ENCODE measurements at places on chromosomes 12 and 14.

GRCh38 chr12:613996-614395 is 49.2 kb downstream of the NINJ2 start:
- DNase-seq: no peak

GRCh38 chr12:1551496-1551895 is 42.9 kb downstream of the FBXL14 start:
- no peak for DNase-seq

- no peak for DNase-seq
These were observed 64.3 kb downstream of the PPP2R5C start for GRCh38 chr14:101825797-101826196.

DNA sequence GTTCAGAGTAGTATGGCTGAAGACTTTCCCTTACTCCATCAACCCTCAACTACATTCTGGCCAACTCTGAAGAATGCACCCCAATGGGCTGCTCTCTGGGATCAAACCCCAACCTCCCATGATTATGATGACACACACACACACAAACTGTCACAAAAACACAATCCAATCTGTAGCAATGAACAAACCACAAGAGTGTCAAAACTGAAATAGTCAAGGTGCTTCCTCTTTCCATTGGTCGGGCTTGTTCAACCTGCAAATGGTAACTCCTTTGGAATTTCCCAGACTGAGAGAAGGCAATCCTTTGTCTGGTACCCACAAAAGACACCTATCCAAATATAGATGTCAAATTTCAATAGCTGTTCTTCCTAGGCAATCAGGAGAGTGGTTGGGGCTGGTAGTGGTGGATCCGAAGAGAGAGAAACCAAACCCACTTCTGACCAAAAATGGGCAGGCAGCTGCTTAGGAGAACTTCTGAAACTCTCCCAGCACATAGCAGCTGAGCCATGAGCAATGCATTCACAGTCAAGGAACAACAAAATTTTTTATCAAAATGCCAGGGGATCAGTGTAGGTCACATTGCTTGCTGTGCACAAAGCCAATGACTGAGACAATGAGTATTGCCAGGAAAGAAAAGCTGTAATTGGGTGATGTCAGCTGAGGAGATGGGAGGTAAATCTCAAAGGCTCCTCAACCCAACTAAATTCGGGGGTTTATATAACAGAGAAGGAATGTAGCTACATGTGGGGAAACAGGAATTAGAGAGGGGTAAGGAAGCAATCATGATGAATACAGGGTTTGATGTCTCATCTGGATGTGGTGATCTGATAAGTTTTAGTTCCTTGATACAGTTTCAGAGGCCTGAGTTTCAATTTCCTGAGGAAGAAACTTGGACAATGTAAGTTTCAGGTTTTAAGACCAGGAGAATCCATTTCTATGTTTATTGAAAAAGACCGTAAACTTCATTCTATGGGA is 191.4 kb downstream of the KITLG start:
- no peak for DNase-seq

- no peak for DNase-seq
These were observed 361.9 kb upstream of the TMTC1 start for GRCh38 chr12:30145684-30146032.

- DNase-seq: no peak
These were observed 118.3 kb downstream of the DAAM1 start for GRCh38 chr14:59306775-59307174.

DNA sequence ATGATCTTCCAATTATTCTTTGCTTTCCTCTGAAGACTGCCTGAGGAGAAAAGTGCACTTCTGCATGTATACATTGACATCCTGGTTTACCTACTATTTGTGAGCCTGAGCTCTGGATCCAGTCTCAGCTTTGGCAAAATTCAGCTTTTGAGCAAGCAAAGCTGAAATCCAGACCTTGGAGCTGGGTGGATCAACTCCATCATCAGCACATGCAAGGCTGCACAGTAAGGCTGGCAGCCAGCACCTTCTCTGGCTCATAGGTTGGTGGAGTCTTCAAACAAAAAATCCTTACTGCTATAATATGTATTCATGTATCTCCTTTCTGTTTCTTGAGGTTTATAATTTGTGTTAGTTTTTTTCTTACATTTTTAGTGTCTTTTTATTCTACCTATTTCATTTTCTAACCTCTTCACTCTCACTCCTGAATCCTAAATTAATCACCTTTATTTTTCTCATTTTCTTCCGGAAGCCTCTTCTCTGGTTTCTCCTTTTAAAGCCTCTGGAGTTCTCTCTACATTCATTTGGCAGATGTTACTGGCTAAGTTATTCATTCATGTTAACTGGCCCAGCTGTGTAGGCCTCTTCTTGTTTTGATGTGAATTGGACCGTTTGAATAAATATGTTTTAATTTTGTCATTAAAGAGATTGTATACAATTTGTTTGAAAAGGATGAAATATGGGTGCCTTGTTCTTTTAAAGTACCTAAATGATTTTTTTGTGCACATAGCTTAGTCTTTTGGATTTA is 224.8 kb downstream of the DACT1 start:
- DNase-seq: no peak

DNA sequence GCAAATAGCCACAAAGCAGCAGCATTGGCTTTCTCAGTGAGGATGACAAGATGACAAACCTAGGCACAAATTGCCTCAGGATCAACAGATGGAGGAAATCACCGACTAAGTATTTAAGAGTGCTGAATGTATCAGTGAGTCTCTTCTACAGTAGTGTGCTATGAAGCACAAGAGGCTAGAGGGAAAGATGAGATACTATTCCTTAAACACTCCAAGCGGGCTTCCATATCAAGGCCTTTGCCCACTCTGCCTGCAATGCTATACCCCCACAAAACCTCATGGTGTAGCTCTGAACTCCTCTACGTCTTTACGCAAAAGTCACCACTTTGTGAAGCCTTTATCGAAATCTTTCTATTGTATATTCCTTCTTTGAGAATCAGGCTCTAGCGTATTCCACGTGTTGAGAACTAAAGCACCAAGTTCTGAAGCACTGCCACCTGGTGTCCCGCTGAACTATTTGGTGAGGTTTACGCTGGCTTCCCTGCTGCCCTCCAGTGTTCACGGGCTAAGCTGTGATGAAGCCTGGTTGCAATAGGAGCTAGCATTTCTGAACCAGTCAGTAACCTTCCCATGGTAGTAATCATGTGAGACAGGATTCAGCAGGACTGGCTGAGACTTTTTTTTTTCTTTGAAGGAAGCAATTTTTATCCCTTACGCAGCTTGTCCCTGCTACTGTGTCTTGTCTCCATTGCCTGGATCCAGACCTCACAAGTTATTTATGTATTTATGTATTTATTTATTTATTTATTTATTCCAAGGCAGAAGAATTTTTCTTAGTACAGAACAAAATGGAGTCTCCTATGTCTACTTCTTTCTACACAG is 426.5 kb upstream of the OR4E1 start:
- DNase-seq: no peak

DNA sequence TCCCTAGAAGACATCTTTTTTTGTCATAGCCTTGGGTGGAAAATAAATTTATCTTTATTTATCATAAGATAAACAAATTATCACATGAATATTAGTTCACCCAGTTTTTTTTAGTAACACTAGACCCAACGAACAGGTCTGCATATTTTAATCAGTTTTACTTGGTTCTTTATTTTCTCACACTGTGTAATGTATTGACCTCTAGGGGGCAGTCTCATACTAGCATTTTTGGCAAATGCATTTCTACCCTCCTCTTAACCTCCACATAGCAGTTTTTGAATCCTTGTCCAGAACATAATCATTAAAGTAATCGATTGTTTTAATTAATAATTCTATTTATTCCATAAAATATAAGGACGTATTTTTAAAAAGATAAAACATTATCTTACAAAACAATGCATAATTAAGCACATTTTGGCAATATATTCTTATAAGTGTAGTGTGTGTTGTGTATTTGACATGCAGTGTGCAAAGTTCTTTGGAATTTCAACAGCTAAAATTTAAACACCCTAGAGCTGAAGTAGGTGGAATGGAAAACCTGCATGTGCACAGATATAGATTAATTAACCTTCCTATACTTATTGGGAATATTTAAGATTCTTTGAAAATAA is 31.6 kb upstream of the PTPRQ start:
- DNase-seq: no peak

DNA sequence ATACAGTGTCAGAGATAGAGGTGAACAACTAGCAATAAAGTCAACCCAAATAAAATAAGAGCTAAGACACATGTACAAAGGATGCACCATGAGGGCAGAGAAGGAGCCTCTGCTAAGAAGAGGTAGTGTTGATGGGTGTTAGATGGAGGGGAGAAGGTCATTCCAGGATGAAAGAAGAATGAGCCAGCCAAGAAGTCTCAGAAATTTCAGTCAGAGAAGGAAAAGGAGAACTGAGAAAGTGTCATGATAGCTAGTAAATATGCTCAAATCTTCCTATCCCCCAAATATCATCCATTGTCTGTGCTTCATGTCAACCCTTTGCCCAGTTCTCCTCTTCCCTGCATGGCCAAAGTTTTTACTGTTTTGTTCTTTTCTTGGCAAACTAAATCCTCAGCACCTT is 225.2 kb upstream of the BTG1 start:
- DNase-seq: no peak

GRCh38 chr12:131851741-131852550 is 23.8 kb downstream of the MMP17 start:
- DNase-seq: no peak

- DNase-seq: no peak
These were observed 233.3 kb upstream of the DAAM1 start for GRCh38 chr14:58954901-58955861.

GRCh38 chr14:87989956-87990299 is 3.1 kb downstream of the GALC start:
- no peak for DNase-seq

- DNase-seq: no peak
These were observed 125.8 kb downstream of the KTN1 start for GRCh38 chr14:55705651-55706364.

DNA sequence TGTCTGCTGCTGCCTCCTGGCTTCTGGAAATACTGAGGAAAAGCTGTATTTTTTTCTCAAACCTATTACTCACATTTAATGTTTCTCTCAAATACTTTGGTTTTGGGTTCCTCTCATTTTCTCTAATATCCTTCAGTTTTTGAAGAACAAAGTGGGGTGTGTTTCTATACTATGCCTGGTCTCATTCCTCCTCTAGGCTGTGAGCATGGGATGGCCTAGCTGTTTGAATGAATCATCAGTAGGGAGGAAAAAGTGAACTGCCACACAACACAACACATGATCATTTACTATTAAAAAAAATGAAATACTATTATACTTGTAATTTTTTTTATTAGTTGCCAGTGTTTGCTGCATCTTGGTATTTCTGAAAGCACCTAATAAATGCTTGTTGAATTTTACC is 11.3 kb upstream of the SMCO3 start:
- DNase-seq: no peak

DNA sequence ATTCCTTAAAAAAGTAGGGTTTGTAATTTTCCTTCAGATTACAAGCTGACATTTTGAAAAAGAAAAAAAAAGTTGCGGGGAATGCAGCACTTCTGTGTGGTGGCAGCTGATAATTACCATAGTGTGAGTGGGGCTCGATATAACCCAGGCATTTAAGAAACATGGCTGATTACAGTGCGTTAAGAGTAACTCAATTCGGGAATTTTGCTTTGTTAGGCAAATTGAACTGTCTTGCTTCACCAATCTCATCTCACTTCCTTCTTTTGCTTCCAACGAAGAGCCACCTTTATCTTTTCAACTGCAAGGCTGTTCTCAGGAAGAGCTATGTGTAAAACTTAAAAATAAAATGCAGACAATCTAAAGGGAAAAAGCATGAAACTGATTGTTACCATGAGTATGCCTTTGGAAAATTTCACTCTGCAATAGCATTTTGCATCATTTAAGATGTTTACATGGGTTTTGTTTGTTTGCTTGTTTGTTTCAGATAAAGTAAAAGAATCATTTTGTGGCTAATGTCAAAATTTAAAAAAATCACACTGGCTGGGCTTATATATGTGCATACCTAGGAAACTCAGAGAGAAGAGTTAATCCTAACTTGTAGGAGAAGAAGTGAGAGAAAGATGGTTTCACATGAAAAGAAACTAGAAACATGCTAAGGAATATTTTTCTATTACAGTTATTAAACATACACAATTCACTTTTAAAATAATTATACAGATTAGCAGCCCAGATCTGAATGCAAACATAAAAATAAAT is 295.9 kb upstream of the ATP2B1 start:
- DNase-seq: no peak

- no peak for DNase-seq
These were observed 18.2 kb upstream of the SUSD6 start for GRCh38 chr14:69593018-69593677.

DNA sequence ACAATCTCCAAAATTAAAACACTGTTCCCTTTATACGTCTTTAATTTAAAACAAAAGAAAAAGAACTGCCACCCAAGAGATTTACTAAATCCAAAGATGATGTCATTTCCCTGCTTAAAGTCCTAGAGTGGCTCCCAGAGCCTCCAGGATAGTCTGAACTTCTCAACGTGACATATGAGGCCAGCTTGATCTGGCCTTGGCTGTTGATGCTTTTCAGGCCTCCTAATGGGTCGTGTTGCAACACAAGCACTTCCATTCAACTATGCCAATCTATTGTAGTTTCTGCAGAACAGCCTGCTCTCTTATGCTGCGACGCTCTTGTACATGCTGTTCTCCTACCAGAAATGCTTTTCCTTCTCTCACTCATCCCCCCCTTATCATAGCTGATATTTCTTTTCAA is 35.7 kb downstream of the LGR5 start:
- DNase-seq: no peak

DNA sequence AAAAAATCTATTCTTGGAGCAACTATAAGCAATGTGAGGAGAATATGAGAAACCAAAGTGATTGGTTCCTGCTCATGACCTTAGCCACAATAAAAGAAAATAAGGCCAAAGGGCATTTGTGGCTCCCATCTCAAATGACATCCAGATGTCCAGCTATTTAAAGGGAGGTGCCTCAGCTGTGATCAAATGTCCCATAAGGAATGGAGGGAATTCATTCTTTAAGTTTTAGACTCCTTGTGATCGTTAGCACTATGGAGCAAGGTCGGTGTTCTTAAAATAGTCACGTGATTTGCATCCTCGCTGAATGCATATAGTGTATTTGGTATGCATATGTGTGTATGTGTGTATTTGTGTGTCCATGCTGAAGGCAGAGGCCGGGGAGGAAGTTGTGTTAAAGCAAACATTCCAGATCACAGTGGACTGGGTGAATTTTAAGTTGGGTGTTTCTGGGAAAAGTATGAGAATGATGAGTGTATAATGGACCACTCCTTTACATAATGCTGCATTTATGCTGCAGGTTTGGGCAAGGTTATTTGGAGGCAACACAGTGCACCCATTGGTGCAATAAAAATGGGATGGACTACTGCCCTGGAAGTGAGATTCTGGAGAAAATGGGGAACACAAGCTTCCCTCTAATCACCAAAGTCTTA is 5.6 kb upstream of the E2F7 start:
- DNase-seq: no peak

DNA sequence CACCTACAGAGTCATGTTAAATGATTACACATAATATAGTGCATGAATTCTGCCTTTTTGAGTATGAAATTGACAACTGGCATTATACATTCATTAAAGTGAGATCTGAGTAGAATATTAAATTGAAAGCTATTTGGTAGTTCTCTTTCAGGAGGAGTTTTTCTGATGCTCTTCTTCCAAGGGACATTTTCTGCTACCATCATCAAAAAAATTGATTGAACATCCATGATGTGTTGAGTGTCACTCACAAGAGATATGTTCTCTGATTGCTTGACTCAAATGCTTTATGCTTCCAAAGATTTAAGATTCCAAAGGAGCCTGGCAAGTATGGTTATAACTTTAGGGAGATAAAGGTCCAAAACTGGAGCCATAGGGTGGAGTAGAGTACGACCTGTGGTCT is 64.9 kb downstream of the AKAP6 start:
- DNase-seq: no peak
